Foreskin keratinocyte (primary cell): ENCODE measurements at places on chromosomes 7 and 10. TPM values are rescaled to one million over a fixed set of nuclear protein-coding genes. Genes with fewer than 3 reads are reported as not detected.

Gene ZNF488
- 1.6 and 1.9 TPM in 2 replicates for total RNA-seq

Gene CCZ1
- 81.5 and 91.2 TPM in 2 replicates for total RNA-seq

Gene FIS1
- 134 and 177 TPM in 2 replicates for total RNA-seq

Gene AKR1C1
- total RNA-seq: 7.6 and 10.6 TPM in 2 replicates

Gene INSIG1
- total RNA-seq: 184 and 210 TPM in 2 replicates

Gene OR6B1
- not detected in 2 replicates for total RNA-seq

Gene LLCFC1
- total RNA-seq: not detected in 2 replicates

Gene HTR5A
- total RNA-seq: not detected in 2 replicates

Gene ECD
- total RNA-seq: 24.2 and 25.0 TPM in 2 replicates

Gene FAM180A
- 1.3 and 2.6 TPM in 2 replicates for total RNA-seq

Gene CLIP2
- total RNA-seq: 11.9 and 12.7 TPM in 2 replicates

DNA sequence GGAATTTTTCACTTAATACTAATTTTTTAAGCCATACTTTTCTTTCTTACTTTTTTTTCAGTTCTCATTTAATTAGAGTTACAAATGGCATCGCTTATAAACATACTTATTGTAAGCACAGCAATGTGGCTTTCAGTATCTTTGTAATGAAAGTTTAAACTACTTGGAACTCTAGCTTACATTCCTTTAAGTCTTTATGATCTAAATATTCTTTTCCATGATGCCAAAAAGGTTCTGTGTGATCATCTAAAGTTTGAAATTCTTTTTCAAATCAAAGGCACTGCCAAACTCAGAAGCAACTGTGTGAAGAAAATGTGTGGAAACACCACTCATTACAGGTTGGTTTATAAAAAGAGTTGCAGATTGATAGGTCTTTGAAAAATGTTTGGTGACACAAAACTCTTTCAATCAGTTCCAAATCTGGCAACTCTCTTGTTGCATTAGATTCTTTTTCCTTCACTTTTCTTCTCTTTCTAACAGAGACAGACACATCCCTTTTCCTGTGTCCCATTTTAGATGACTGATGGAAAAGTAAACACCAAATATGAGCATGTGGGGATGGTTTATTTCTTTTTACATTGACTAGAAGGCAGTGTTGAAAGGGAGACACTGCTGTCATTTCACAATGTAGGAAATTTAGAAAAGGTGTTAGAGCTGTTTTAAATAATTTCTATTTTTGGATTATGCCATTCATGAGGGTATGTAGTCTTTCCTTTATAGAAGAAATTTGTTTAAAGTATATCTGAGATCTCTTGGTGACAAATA is 392.3 kb downstream of the SUGCT start:
- DNase-seq: no peak

- DNase-seq: peak; percentile 86
Observed at GRCh38 chr10:22682237-22683139, 31.9 kb downstream of the PIP4K2A start.

GRCh38 chr10:120793088-120793487 is 58.1 kb upstream of the WDR11 start:
- no peak for DNase-seq

DNA sequence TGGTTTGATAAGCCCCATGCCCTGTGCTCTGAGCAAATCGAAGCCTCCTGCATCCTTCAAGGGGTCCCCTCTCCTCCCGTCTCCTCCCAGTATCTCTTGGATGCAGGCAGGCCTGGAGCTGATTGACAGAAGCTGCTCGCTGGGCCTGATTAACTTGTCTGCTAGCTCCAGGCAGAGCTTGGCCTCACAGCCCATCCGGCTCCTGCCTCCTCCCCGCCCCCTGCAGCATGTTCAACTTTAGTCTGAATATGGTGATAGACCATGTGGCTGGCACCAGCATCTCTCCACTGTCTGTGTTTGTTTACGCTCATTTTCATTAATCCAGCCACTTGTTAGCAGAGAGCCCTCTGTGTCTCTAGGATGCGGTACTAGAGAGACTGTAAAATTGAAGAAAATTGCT is 432.2 kb downstream of the DPP6 start:
- DNase-seq: no peak

DNA sequence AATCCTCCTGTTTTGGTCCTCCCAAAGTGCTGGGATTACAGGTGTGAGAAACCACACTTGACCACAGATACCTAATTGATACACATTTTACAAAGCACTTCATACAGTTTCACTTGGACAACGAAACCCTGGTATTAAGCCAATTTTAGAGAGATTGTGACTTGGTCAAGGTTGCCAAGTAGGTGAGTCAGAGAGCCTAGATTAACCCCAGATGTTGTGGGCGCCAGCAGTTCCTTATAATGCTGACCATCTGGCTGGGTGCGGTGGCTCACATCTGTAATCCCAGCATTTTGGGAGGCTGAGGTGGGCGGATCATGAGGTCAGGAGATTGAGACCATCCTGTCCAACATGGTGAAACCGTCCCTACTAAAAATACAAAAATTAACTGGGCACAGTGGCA is 4.9 kb upstream of the PHKG1 start:
- no peak for DNase-seq

DNA sequence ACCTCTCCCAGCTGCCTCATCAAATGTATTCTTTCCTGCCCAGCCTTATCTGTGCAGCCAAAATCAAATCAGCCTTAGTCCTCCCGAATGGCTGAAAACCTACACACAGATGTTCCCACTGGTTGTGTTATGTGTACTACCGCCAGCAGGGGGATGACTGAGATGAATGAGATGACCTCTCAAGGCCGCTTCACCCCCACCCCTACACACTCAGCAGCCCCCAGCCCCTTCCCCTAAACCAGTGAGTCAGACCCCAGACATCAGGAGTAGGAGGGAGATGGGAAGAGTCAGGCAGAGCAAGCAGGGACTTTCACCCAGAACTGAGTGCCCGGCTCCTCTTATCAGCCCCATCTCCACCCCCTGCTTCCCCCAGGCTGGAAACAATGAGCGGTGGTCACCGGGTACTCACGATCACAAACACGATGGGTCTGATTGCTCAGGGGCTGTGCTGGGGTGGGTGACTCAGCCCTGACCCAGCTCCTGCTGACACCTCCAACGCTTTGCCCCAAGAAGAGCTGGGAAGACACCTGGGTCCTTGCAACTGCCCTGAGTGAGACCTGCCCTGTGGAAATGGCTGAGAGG is 6.5 kb upstream of the C10orf105 start:
- DNase-seq: no peak

DNA sequence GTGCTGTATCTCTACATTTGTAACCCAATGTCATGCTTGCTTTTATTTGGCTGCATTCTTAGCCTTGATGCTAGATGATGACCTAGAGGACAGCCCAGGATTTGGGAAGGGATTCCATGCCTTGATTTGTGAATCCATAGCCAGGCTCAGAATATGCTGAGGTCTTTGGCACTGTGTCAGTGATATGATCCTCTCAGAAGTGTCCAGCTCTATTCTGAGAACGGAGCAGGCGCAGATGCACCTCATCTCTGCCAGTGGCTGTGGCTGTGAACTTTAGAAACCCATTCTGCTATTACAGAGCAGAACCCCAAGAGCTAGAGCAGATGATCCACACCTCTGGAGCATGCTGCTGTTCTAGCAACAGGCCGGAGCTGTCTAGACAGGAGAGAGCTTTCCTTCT is 212.8 kb downstream of the TRIL start:
- no peak for DNase-seq

DNA sequence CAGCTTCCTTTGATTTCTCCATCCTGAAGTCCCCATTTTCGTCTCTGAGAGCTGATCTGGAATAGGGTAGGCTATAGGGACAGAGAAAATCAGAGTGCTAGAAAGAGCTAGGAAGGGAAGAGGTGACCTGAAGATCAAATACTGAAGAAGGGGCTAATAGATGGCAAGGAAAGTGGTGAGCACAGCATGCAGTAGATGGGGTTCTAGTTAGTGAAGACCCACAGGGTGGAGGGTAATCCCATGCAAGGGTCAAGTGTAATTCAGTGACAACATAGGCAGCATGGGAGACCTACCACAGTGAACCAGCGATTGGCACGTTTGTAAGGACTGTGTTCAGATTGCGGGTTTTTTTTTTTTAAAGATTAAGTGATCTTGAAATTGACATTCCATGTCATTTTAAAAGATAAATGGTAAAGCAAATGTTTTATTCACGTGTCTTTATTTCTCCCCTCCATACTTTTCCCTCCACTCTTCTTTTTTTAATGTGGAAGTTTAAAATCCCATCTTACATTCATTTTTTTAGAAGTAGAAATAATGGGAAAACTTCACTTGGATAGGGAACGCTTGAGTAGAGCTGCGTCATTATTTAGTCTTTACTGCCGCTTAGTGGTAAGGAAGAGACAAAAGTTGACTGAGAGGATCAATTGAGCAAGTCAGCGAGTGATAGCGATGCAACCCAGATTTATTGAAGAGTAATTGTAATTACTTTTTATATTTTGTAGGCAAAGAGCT is 21.0 kb upstream of the ABI1 start:
- DNase-seq: peak; percentile 18

DNA sequence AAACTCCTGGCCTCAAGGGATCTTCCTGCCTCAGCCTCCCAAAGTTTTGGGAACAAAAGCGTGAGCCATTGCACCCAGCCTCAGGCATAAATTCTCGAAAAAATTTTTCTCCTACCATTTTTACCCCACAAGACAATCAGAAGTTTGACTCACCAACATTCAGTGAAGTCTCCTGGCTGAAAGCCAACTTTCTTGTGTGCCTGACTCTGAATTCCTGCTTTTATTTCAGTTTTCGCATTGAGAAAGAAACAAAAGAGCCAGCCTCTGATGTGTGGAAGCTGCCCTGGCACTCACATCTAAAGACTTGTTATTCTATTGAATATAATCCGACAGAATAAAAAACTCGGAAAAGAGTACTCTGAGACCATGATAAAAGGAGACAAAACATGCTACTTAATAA is 402.9 kb downstream of the MAGI2 start:
- DNase-seq: peak; percentile 63

- peak; percentile 79 for DNase-seq
Observed at GRCh38 chr7:139784648-139785047, 6.8 kb upstream of the HIPK2 start.

DNA sequence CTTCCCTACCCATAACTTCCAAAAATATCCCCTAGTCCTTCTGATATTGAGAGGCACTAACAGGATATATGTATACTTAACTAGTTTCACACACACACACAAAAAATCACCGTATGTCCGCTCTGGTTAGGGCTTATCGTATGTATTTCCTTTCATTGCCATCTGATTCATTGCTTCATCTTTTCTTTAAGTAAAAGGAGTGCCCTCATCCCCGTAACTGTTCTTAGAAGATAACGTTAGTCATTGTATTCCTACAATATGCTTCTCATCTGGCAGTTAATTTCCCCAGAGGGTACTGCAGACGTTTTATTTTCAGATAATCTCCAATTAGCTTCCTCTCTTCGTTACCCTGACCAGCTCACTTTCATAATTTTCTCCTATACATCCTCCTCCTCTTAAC is 37.3 kb downstream of the NRCAM start:
- no peak for DNase-seq

- DNase-seq: no peak
Observed at GRCh38 chr7:18653381-18654155, 158.0 kb downstream of the HDAC9 start.

GRCh38 chr7:57205000-57205399 is 72.8 kb upstream of the ZNF479 start:
- DNase-seq: no peak

DNA sequence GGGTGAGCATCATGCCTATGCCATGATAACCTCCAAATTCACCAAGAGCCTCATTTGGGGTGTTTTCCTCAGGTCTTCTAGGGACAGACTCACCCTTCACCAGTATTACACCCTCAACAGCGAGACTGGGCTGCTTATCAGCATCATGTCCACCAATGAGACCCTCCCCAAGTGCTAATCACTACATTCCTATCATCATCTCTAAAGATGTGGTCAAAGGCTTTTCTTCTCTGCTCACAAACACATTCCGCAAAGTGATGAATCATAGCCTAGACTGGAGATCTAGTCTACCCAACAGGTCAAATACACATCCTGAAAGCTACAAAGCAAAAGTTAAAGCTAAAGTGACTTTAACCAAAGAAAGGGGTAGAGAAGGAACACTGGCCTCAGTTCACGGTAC is 75.3 kb upstream of the C7orf33 start:
- DNase-seq: no peak

- DNase-seq: no peak
Observed at GRCh38 chr10:51313773-51314478, 239.6 kb downstream of the PRKG1 start.

DNA sequence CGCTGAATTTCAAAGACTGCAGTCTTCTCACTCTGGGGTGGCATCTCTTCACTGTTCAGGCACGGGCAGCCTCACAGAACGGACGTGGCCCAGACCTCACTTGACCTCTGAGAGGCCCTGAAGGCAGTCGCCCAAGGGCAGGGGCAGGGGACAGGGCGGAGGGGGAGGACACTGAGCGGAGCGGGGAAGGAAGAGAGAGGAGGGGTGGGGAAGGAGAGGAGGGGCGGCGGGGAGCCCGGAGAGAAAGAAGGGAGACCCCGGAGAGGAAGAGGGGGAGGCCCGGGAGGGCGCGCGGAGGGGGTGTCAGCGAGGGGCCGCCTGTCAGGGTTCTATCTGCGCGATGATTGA is 58.7 kb upstream of the COMTD1 start:
- no peak for DNase-seq

DNA sequence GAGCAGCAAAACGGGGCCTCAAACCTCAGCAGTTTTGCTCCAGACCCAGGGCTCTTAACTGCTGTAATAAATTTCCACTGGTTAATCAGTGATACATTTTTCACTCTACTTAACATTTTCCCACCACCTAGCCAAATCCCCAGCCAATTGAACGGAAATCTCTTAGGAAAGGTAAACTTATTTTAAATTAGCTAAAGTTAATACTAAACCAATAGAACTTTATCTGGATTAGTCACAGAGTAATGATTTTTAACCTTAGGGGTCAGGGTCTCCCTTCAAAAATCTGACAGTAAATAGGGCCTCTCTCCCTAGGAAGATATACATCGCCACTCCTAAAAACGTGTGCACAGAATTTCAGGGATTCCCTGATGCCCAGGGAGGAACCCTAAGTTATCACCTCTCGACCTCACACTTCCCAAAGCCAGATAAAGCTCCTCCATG is 87.4 kb upstream of the KMT2E start:
- no peak for DNase-seq

- no peak for DNase-seq
Observed at GRCh38 chr7:12625836-12626235, 55.3 kb downstream of the SCIN start.

GRCh38 chr7:91292506-91292905 is 28.3 kb downstream of the FZD1 start:
- no peak for DNase-seq

- no peak for DNase-seq
Observed at GRCh38 chr10:21668831-21669230, 134.8 kb downstream of the MLLT10 start.

- DNase-seq: peak; percentile 95
Observed at GRCh38 chr7:48084727-48085432, 4.2 kb upstream of the UPP1 start.

DNA sequence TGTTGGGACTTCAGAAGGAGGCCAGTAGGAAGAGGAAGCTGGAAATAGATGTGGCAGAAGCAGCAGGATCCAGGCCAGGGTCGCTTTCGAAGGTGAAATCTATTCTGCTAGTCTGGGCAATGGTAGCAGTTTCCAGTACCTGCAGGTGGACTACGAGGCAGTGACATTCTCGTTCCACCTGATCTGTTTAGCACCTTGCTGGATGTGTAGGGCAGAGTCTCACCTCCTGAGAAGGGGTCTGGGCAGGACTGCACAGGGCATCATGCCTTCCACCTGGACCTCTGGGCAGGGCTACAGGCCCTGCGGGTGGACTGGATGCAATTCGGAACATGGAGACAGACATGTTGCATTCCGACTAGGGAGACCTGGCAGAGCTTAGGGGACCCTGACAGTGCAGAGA is 254.8 kb upstream of the ZNF32 start:
- no peak for DNase-seq

- no peak for DNase-seq
Observed at GRCh38 chr10:62996925-62997324, 136.2 kb upstream of the NRBF2 start.

GRCh38 chr10:122999347-122999746 is 9.2 kb downstream of the IKZF5 start:
- no peak for DNase-seq
